ACHN (cell line): ENCODE measurements at places on chromosomes 5 and 9.

DNA sequence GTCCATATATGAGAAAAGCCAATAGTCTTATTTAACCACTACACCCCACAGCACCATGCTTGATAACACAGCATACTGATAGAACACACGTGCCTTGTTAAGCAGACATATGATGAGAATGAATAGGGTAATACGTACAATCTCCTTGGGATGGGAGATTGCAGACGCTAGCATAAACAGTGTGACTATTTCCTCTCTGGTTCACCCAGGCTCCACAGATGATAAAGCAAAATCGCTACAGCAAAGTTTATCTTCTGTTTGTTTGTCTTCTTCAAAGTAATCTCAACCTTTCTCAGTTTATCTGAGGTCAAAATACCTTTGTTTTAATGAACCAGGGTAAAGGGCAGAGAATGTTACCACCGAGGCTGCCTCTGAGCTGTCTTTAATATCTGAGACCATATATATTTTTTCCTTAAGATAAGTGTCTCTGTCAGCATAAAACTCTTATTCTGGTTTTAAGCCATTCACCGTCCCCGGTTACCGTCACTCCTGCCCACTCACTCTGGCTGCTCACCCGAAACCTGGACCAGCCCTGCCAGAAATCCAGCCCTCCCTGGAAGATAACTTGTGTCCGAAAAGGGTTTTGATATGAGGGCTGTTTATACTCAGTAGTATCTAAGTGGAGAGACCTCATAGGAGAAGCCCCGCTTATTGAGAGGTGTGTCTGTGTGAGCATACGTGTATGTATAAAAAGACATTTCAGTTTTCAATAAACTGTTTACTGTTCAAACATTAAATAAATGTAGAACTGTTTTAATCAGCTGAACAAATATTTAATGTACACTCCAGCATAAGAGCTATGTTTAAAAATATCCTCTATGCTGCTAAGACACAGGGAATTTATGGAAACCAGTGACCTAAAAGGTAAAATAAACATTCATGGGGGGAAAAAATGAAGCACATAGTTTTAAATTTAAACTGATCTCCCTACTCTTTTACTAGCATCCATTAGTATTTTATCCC, 465.4 kb downstream of the RASEF start:
- no peak for DNase-seq

DNA sequence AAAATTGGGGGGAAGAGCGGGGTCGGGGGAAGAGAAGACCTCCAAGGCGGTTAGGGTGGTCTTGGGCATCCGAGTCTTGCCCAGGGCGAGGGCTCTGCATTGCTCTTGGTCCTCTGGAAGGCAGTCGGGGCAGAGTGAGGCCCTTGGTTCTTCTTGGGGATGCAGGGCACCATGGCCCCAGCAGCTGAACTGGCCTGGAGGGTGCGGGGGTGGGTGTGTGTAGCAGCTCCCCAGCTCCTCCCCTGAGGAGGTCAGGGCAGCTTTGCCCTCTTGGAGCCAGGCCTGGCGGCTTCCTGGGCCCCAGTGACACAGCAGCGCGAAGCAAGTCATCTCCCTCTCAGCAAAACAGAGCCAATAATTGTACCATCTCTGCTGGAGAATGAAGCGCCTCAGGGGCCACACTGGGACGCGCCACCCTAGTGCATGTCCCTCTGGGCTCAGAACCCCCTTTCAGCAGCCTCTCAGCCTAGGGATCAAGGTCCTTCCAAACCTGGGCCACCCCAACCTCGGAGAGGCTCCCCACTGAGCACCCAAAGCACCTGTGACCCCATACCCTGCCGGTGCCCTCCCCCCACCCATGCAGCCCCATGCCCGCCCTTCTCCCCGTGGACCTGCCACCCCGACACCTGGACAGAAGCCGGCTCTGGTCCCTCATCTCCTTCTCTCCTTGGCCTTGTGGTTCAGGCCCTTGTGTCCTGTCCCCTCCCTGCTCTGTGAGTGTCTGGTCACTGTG, 10.4 kb upstream of the RXRA start:
- DNase-seq, result no peak

DNA sequence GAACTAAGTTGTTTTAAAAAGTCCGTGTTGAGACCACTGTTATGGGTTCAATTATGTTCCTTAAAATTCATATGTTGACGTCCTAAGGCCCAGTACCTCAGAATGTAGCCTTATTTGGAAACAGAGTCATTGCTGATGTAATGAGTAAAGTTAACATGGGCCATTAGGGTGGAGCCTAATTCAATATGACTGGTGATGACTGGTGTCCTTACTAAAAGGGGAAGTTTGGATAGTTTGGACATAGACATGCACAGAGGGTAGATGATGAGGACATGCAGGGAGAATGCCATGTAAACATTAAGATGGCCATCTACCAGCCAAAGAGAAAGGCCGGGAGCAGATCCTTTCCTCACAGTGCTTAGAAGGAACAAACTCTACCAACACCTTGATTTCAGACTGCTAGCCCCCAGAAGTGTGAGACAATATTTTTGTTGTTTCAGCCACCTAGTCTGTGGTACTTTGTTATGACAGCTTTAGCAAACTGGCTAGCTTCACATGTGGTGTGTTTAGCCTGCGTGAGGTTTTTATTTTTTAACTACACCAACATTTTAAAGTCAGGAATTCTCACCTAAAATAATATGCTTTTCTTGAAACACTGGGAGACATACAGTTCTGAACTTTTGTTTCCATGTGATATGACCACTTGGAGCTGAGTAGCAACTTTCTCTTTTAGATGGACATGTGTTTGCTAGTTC, 135.3 kb downstream of the YIPF5 start:
- DNase-seq, result no peak

GRCh38 chr5:103454770-103455169, 107.8 kb downstream of the NUDT12 start:
- no peak for DNase-seq

GRCh38 chr5:153610009-153610408, 119.5 kb downstream of the GRIA1 start:
- no peak for DNase-seq

DNA sequence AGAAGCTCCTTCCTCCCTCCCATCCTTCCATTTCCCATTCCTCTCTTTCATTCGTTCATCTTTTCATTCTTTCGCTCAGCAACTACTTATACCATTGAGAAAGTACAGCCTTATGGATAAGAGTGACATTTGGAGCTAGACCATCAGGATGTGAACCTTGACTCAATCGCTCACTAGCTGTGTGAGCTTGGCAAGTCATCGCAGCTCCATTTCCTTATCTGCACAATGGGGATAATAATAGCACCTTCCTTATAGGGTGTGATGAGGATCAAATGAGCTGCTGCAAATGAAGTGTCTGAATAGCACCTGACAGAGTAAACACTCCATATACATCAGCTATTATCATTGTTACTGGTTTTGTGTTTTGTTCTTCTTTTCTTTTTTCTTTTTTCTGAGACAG, 28.1 kb upstream of the SYNPO start:
- DNase-seq, result no peak

- DNase-seq, result no peak
These were observed 2.6 kb downstream of the CCDC125 start for GRCh38 chr5:69329905-69330489.

DNA sequence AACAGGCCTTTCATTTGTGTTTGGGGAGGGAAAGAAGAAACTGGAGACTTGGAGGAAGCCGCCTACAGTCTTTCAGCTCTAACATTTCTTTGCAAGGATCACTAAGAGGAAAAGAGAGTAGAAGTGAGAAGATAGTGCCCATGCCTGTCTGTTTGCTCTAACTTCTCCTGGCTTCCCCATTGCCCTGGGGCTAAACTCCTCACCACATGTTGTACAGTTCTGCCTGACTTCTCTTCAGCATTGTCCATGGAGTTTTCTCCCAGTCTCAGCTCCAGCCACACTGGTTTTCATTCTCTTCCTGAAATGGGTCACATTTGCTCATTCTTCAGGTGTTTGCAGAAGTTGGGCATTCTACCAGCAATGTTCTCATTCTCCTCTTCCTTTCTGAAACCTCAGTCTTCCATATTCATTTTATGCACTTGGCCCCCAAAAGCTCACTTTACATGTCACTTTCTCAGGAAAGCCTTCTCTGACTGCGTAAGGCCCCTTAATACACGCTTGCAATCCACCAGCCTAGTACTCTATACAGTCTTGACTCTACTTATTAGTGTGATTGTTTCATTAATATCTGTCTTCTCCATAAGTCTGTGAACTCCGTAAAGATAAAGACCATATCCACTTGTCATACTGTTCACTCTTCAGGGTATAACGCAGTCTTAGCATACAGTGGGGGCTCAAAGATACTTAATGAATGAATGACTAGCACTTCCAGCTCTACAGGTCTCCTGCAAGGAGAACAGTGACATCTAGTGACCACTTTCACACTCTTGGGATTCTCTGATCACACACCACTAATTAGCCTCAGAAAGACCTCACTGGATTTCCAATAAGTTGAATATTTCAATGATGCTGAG, 40.2 kb upstream of the TRIM32 start:
- peak; percentile 39 for DNase-seq

- no peak for DNase-seq
These were observed 10.4 kb downstream of the FPGS start for GRCh38 chr9:127812936-127813675.

DNA sequence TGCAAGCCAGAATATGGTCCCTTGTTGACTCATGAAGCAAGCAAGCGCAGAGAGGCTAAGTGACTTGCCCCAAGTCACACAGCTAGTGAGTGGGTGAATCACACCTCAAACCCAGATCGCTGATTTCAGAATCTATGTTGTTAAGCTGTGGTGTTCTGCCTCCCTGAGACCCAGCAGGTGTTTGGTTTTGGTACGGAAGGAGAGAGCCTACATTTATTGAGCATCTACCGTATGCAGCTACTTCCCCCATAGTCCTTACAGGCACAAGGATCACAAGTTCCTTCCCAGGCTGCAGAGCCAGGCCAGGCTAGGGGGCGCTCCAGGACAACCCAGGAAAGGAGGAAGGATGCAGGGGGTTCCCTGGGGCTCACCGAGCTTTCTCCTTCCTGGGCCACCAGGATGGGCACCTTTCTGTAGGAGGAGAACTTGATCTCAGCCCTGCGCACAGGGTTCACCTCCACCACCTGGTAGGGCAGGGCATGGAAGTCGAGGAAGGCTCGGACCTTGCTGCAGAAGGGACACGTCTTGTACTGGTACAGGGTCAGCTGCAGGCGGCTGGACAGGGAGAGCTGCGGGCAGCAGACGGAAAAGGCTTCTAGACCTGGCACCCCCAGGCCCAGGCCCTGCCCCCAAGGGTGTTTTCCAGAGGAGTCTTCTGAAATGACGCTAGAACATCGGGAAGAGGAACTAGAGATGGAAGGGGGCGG, 2.5 kb downstream of the PTGES2 start:
- peak; percentile 66 for DNase-seq

DNA sequence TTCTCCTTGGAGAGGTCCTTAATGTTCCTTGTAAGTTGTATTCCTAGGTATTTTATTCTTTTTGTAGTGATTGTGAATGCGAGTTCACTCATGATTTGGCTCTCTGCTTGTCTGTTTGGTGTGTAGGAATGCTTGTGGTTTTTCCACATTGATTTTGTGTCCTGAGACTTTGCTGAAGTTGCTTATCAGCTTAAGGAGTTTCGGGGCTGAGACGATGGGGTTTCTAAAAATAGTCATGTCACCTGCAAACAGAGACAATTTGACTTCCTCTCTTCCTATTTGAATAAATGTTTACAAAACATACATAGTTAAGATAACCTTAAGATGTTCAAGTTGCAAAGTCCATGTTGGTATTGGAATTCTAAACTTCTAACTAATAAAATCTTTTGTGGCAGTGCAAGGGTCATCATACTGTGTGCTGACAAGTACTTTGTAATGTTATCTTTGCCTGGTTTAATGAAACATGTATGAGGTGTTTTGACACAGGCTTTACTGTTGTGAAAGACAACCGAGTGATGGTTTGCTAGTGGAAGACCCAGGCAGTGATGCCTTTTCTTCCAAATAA, 286.2 kb downstream of the MRPS30 start:
- DNase-seq, result no peak

DNA sequence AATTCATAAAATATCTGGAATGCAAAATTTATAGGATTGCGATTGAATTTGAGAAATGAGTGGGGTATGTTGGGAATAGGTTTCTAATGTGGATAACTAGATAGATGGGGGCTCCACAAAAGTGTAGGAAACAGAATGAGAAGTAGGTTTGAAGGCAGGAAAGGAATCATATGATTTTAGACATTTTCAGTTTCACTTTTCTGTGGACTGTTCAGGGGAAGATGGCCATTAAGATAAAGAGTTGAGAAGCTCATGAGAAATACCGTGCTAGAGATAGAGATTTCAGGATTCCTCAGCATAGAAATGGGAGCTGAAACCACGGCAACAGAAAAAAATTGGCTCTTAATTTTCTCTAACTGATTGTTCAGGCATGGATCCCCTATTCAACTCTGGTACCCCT, 163.4 kb upstream of the CD180 start:
- DNase-seq, result no peak

GRCh38 chr9:113578882-113579282, 115.4 kb downstream of the RGS3 start:
- peak; percentile 97 for DNase-seq

DNA sequence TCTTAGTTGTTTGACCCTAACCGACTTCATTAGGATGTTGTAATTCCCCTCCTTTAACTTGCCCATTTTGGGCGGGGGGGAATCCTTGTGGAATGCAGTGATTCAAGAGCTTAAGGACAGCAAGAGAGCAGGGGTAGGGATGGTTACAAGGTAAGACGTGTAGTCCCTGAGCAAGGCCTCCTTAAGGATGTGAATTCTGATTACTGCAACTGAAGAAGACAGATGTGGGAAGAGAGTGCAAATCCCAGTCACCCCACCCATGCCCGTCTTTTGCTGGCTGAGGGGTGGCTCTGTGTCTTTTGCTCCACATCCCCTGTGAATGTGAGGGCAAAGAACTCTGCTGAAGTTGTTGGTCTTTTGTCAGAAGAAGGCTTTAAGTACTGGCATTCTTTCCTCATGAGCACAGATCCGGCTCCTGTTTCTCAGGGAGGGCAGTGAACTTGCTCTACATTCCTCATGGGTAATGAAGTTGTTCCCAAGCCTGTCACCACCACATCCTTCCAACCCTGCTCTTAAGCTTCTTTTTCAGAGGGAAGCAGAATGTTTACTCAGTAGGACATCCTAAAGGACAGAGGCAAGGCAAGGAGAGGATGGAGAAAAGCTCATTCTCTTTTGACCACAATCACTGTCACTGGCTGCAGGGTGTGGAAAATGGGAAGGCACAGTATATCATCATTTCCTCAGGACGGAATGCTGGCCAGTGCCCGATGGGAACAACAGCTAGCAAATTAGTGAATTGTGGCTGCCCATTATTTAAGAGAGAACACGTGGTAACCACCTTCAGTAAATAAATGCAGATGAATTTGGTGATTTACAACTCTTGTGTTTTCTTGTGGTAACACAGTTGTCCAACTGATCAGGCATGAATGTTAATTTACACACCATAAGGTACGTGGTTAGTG, 61.5 kb downstream of the RAI14 start:
- peak; percentile 97 for DNase-seq

- no peak for DNase-seq
These were observed 88.8 kb upstream of the EQTN start for GRCh38 chr9:27385606-27386322.

GRCh38 chr9:129026442-129027223, 1.5 kb downstream of the SH3GLB2 start:
- DNase-seq, result no peak

DNA sequence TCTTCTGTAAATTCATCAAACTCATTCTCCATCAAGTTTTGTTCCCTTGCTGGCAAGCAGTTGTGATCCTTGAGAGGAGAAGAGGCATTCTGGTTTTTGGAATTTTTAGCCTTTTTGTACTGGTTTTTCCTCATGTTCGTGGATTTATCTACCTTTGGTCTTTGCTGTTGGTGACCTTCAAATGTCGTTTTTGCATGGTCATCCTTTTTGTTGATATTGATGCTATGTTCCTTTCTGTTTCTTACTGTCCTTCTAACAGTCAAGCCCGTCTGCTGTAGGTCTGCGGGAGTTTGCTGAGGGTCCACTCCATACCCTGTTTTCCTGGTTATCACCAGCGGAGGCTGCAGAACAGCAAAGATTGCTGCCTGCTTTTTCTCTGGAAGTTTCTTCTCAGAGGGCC, 140.9 kb downstream of the RPS23 start:
- DNase-seq, result no peak
